ENCODE measurements at places on chromosomes 12 and 14. TPM values are rescaled to one million over a fixed set of nuclear protein-coding genes. Genes with fewer than 3 reads are reported as not detected.
A peak's percentile ranks its signal among the peaks of the same experiment; 100 is the strongest.

LRFN5 gene
- 0.23 TPM for polyA plus RNA-seq

DNA sequence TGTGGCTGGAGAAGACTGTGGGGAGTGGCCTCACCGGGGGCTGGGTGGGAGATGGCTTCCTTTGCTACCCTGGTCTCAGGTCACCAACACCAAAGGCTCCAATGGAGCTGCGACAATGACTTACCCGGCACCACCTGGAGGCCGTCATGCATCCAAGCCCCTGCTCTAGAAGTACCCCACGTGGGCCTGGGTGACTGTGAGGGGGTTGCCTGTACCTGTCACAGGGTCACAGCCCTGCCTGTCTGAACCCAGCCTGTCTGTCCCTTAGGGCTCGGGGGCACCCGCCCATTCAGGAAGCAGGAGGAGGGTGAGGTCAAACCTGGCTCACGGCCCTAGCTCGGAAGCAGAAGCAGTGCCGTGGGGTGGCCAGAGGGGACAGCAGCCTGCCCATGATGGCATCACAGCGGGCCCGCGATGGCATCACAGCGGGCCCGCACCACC is 18.9 kb downstream of the ABCB9 start:
- DNase-seq: peak; percentile 60

TAS2R9 gene
- polyA plus RNA-seq: not detected

DNA sequence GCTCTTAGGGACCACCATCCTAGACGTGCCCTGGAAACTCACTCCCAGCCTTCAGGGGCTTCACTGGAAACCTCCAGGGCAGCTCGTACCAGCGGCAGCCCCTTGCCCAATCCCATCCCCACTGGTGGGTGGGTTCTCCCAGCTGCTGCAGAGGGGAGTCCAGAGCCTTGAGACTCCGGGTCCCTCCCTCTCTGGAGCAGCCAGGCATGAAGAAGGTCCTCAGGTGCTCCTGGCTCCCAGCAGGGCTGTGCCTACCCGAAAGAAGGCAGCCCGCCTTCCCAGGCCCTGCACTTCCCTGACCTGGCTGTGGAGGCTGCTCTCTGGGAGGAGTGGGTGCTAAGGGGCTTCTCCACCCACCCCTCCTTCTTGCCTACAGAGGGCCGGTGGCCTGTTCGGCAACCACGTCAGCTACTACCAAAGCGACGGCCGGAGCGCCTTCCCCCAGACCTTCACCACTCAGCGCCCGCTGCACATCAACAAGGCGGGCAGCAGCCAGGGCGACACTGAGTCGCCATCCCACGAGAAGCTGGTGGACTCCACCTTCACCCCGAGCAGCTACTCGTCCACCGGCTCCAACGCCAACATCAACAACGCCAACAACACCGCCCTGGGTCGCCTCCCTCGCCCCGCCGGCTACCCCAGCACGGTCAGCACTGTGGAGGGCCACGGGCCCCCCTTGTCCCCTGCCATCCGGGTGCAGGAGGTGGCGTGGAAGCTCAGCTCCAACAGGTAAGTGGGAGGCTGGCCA is 115.5 kb upstream of the FKBP4 start:
- no peak for DNase-seq

NOS1 gene
- polyA plus RNA-seq: 0.07 TPM

Measured in right cardiac atrium (tissue), 5 donors.